ENCODE measurements at places on chromosomes 4 and X.

GRCh38 chr4:157674699-157675098 is 454.2 kb downstream of the GRIA2 start:
- no peak for DNase-seq

GRCh38 chr4:83947830-83948193 is 411.9 kb downstream of the GPAT3 start:
- DNase-seq = no peak

DNA sequence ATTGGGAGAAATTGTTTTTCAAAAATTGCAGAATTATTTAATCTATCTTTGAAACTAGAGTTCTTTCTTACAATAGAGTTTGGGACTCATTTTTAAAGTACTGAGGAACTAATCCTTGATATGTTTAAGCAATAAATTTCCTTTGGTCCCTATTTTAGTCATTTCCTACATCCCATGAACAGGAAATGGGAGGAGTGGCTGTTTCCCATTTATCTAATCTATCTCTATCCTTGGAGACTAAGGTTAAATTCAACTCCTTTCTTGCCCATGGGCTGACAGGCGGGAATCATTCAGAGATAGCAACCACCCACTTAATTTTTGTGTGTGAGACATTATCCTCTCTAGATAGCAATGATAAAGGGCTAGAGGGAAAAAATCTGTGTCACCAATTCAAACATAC is 131.6 kb upstream of the EMCN start:
- no peak for DNase-seq

GRCh38 chrX:63746278-63746677 is 38.7 kb downstream of the ARHGEF9 start:
- DNase-seq = no peak

DNA sequence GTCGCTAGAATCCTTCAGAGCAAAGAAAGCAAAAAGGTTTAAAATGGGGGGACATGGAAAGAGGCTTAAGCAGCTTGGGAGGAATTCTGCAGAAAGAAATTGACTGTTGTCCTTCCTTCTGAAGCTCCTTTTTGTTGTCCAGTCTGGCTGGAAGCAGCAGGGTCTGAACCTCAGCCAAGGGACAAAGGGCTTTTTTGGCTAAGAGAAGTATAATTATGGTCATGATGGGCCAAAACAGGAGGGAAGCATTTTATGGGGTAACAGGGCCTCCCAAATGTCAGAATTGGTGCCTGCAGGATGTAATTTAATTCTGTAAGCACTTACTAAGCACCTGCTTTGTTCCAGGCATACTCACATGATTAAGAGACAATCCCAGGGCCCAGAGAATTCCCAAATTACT is 74.2 kb upstream of the CPEB2 start:
- no peak for DNase-seq

GRCh38 chr4:120995266-120996010 is 72.9 kb upstream of the PRDM5 start:
- DNase-seq = no peak

DNA sequence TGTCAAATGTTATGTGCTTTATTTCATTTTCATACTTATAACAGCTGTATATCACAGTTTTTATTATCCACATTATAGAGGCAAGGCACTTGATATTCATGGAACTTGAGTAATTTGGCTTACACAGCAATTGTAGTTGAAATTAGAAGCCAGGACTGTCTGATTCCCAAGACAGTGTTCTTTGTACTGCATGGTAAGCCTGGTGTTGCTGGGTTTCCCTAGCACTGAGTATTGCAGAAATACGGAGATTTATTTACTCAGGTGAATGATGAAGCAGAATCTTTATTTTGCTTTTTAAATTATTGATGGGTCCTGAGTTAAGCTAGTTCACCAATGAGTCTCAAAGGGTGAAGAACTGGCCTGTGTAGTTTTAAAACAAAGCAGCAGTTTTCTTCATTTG is 70.0 kb downstream of the UGT8 start:
- no peak for DNase-seq

GRCh38 chr4:138192113-138192512 is 50.0 kb downstream of the SLC7A11 start:
- no peak for DNase-seq

DNA sequence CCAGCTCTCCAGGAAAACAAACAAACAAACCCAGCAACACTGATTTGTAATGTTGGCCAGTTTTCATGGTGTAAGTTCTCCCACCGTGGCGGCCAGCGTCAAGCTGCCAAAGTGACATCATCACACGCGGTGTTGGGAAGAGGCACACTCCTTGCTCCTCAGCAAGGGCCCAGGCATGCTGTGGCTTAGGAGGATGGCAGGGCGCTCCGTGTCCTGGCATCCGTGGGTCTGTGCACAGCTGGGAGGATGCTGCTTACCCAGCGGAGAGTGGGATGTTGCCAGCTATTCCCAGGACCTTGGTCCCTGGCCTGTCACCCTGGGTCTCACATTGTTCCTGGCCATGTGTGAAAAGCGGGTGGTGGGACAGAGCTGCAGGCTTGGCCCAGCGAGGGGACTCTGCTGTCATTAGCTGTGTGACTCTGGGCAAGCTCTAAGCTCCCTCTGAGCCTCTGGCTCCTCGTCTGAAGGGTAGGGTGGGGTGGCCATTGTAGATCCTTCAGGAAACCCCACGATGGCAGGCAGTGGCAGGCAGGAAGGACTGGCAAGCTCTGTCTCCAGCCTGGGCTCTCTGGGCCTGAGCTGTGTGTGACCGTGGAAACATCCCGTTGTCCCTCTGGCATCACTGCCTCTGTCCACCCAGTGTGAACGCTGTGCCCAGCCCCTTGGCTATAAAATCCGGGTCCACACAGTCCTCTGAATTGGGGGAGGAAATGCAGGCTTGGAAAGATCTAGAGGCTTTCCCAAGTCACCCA is 10.8 kb downstream of the PSAPL1 start:
- no peak for DNase-seq

DNA sequence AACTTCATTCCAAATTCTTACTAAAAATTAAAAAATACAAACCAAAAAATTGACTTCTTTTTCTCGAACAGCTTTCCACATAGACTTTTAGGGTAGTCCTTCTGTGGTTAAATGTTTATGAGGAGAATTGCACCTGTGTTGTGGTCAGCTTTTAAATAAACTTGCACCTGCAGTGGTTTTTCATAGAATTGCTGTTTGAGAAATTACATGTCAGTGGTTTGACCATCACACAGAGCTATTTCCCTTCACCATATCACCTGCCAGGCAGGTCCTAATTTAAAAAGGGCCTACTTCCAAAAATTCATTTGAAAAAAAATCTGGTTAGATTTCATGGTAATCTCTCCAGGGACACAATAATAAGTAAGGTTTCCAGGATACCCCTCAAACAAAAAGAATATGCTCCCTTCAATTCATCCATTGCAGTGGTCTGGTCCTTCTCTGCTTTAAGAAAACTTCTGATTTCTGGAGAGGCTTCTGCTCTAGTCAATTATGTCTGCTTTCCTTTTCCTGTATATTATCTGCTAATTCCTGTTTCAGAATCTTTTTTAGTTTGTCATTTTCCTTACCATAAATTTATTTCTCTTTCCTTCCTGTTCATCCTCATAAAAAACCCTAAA is 9.8 kb upstream of the UTP3 start:
- no peak for DNase-seq

GRCh38 chr4:176188654-176189053 is 6.7 kb downstream of the SPATA4 start:
- no peak for DNase-seq

GRCh38 chr4:168308912-168309311 is 9.6 kb downstream of the DDX60 start:
- no peak for DNase-seq

- no peak for DNase-seq
Measured at GRCh38 chr4:140628016-140628415, 59.3 kb upstream of the UCP1 start.

DNA sequence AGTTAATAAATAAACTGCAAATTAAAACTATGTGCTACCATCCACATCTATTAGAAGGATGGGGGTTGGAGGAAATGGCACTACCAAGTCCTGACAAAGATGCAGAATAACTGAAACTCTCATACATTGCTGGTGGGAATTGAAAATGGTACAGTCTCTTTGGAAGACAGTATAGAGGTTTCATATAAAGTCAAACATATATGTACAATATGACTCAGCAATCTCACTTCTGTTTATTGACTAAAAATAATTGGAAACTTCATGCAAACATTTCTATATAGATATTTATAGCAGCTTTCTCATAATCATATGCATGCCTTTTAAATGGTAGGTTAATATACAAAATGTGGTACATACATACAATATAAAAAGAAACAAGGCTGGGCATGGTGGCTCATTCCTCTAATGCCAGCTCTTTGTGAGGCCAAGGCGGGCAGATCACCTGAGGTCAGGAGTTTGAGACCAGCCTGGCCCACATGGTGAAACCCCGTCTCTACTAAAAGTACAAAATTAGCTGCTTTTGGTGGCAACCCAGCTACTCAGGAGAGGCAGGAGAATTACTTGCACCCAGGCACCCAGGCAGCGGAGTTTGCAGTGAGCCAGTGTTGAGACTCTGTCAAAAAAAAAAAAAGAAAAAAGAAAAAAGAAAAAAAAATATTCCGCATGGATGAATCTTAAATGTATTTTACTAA is 225.0 kb upstream of the CXXC4 start:
- DNase-seq = no peak

DNA sequence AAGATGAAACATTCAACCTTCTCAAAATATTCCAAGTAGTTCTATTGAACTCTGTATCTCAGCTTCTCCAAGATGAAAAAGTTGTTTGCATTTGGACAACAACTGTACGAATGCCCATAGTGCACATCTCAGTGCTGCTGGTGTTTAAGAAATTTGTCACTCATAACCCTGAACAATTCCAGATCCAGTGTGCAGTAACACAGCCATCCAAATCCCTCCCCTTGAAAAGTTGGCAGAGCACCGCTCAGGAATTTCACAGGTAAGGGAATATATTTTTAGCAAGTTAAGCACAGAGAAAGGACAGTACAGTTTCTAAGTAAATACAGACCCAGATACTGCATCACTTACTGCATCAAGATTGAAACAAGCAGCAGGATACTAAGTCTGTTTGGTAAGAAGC is 104.7 kb downstream of the CNOT6L start:
- no peak for DNase-seq

- DNase-seq = no peak
Measured at GRCh38 chr4:15233264-15233597, 194.6 kb upstream of the C1QTNF7 start.

GRCh38 chr4:8235224-8235623 is 34.3 kb upstream of the HTRA3 start:
- DNase-seq = no peak

- DNase-seq = no peak
Measured at GRCh38 chr4:16411501-16412085, 185.3 kb upstream of the TAPT1 start.

DNA sequence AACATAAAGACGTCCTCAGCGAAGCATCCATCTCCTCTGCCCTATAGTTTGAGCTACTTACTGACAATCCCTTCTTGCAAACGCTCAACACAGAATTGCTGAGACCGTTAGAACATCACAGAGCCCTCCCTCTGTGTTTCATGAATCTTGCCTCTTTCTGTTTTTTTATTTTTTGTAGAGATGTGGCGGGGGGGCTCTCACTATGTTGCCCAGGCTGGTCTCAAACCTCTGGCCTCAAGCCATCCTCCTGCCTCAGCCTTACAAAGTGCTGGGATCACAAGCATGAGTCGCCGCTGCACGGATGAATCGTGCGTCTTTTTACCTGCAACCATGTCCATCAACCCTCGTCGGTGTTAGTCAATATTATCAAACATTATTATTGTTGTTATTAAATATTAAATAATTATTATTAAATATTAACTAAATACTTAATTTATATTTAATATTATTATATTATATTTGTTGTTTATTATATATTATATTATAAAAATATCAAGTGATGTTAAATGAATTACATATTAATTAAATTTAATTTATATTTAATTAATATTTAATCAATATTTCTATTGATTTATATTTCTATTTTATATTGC is 200.7 kb downstream of the CRLF2 start:
- no peak for DNase-seq

- no peak for DNase-seq
Measured at GRCh38 chr4:178165951-178166308, 723.7 kb upstream of the AGA start.

DNA sequence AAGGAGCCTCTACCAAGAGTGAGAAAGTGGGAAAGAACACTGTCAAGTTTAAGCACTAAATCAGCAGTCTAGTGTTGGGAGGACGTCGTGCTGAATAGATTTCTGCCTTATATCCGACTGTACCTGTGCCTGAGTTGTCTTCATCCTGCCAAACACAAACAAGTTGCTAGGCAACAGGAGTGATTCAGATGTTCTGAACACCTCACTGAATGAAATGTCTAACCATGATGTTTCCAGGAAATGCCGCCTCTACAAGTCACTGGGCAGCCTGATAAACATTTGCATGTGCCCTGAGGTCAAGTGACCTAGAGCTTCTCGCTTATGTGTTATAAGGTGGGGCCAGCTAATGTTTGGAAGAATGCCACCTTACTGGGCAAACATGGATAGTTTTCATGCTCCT is 37.9 kb downstream of the SGMS2 start:
- no peak for DNase-seq

GRCh38 chrX:135974279-135974856 is 580 bp upstream of the MMGT1 start:
- DNase-seq = no peak

GRCh38 chrX:105694839-105695238 is 127.5 kb upstream of the NRK start:
- DNase-seq = no peak

- no peak for DNase-seq
Measured at GRCh38 chrX:69015156-69015555, 150.1 kb downstream of the PJA1 start.

- DNase-seq = no peak
Measured at GRCh38 chr4:99102634-99103033, 14.0 kb upstream of the ADH5 start.
